Adrenal gland (tissue), 19 donors: ENCODE measurements at places on chromosomes 16 and 17.

DNA sequence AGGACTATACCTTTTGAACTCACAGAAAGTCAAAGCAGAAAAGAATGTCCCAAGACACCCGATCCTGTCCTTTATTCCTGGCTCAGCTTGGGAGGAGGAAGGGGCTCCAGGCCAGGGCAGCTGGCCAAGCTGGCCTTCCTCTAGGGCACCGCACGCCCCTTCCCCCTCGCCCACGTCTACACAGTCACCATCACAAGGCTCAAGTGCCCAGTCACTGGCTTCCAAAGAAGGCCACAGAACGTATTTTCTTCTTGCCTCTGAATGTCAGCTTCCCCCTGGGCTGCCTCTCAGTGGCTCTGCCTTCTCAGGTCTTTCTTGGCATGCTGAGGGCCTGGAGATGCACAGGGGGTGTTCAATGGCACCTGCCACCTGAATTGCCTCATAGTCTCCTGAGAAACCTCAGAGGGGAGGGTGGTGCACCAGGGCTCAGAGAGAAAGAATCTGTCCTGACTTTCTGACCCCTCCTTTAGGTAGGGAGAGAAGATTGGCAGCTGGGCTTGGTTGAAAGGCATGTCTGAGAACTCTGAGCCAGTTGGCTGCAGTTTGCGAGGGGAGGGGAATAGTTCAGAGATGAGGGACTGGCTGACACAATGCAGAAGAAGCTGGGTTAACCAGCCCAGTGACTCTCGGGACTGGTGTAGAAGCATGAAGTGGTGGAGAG, 2.1 kb downstream of the DHRS11 start:
- no peak for DNase-seq

GRCh38 chr17:49382556-49382955, 20.5 kb upstream of the ZNF652 start:
- no peak for DNase-seq

GRCh38 chr17:72953621-72954020, 138.9 kb downstream of the SLC39A11 start:
- no peak for DNase-seq

GRCh38 chr16:10738231-10739077, 5.2 kb upstream of the NUBP1 start:
- DNase-seq: peak; percentile 93

GRCh38 chr17:935485-935884, 44.1 kb downstream of the NXN start:
- DNase-seq: no peak

DNA sequence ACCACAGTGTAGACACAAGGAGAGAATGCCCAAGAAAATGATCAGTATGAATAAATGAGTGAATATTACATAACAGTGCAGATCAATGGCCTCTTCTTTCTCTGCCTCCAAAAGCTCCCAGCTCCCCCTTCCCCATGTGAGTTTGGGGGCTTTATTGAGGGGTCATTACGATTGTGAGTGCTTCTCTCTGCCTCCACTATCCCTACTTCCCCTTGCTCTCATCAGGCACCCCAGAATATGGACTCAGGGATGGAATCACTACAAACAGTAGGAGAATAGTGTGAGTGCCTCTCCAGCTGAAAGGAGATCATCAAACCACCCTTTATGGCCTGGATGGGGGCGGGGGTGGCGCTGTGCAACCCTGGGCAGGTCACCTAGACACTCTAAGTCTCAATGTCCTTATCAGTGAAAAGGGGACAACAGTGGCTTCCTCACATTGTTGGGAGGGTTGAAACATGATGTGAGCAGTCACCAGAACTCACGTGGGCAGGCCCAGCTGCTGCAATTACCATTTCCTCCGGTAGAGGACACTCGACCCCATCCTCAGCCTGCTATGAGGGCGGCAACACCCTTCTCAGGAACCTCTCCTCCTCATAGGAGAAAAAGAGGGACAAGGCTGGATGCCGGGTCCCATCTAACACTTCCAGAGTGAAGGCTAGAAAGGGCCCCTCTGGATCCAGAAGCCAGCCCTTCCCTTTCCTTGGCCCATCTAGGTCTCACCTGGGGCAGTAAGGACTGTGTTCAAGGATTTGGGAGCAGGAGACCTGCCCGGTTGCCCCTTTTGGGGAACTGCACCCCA, 2.1 kb upstream of the EPOP start:
- peak; percentile 83 for DNase-seq

- no peak for DNase-seq
Observed at GRCh38 chr17:77763023-77763422, 195.5 kb upstream of the TNRC6C start.

DNA sequence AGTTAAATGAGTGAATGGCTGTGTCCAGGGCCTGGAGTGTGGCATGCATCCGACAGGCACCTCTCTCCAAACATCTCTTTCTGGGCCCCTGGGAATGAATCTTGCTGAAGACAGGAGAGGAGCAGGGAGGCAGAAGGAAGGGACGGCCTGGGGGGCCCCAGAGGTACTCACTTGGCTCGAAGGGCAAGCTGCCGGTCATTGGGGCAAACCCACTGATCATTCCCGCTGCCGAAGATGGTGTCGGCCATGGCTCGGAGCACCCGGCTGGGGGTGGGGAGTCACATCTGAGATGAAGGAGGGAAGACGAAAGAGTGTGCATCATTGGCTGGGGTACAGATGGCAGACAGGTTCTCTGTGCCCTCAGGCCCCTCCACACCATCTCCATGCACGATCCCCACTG, 25.3 kb downstream of the RPH3AL start:
- DNase-seq: peak; percentile 5

GRCh38 chr16:46583036-46583435, 38.1 kb downstream of the SHCBP1 start:
- no peak for DNase-seq

- no peak for DNase-seq
Observed at GRCh38 chr17:18967916-18968315, 16.0 kb downstream of the SLC5A10 start.

GRCh38 chr17:47760409-47761140, 27.5 kb downstream of the TBX21 start:
- DNase-seq: no peak

DNA sequence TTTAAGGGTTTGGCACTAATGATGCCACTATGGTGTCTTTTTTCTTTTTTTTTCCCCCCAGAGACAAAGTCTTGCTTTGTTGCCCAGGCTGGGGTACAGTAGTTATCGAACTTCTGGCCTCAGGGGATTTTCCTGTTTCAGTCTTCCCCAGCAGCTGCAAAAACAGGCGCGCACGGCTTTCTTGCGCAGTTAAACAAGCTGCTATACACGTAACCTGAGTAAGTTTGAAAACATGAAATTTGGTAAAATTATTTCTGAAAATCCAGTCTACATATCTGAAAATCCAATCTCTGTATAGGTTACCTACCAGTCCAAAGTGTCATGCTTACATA, 11.8 kb downstream of the TEX14 start:
- DNase-seq: no peak

- no peak for DNase-seq
Observed at GRCh38 chr17:81339191-81339533, 44.1 kb upstream of the SLC38A10 start.

GRCh38 chr17:64390044-64390443, 616 bp downstream of the PECAM1 start:
- no peak for DNase-seq

DNA sequence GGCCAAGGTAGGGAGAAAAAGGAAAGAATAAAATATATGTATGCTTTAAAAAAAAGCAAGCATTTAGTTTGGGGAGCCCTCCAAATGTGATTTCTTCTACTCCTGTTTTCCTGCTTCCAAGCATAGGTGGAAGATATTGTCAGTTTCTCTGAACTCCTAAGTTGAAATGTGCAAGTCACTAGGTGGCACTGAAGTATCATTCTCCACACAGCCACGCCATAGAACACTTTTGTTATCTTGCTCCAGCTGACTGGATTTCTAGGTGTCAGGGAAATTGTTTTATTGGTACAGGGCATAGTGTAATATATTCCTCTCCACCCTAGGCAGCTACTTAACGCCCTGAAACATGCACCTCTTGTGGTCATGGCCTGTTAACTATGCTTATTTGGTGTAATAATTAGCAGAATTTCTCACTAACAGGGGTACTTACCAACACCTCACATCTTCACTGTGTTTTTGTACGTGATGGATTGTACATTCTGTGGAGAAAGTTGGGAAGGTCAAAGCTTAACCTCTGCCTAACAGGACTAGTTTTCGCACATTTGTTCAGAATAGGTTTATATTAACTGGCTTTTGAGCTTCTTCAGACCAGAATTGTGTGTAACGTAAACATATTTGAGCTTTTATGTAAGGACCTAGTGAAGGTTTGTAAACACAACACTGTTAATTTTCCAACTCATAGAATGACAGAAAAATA, 69.3 kb downstream of the FTO start:
- DNase-seq: peak; percentile 35

DNA sequence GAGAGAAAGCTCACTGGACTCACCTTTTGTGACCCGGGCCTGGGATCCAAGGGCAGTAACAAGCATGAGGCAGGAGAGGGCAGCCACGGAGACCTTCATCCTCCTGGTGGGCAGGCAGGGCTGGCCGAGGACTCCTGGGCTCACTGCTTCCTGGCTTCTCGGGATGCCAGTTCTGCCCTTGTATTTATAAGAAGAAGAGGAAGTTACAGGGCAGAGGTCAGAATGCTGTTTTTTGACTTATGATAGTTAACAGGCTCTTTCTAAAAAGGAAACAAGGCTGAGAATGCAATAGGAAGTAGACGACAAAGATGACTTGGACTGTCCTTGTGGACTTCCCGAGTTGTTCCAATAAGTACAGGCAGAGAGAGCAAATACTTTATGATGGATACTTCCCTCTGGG, at the start of gene CCL23:
TSS of gene CCL23 (minus strand) at position 174 of the 400 bp plus-strand sequence. CDS start at position 99, 75 bp downstream.
- peak; percentile 22 for DNase-seq

- DNase-seq: no peak
Observed at GRCh38 chr17:65780111-65780510, 218.7 kb upstream of the AXIN2 start.

- no peak for DNase-seq
Observed at GRCh38 chr17:65053354-65053881, 3.1 kb downstream of the GNA13 start.

DNA sequence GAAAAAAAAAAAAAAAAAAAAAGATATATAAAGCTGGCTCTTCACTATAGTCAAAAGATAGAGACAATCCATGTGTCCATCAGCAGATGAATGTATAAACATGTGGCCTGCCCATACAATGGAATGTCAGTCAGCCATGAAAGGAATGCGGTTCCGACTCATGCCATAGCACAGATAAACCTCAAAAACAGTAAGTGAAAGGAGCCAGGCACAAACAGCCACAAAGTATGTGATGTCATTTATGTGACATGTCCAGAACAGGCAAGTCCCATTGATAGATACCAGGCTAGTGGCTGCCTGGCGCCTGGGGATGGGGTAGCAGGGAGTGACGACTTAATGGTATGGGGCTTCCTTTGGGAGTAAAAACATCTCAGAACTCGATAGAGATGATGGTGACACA, 155.7 kb downstream of the CMIP start:
- DNase-seq: no peak

GRCh38 chr17:82964851-82965341, 114.5 kb upstream of the METRNL start:
- no peak for DNase-seq

DNA sequence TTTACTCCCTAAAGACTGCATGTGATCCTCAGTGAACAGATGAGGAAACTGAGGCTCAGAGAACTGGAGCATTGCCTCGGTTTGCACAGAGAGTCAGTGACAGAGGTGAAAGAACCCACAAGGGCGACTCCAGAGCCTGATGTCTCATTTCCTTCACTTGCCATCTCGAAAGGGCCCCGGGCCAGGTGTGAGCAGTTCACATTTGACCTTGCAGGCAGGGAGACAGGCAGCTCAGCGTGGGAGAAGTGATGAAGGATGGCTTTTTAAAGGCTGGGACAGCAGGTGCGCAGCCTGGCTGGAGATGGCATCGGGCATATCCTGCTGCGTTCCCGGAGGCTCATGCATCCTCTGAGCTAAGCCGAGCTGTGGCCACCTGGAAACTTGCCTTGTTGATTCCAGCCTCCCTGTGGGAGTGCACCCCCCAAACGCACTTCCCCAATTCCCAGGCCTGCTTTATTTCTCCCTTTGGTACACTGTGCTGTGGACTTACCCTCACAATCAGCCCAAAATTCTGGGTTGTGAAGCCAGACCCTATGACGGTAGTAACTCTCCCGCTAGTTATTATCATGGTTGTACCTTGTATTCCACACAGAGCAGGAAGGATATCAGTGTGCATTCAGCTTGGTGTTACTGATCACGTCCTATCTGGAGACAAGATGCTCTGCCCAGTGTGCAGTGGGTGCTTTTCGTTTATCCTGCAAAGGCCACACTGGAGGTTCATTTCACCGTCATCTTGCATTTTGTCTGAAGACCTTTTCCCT, 753.2 kb upstream of the EEF2KMT start:
- DNase-seq: no peak

- DNase-seq: no peak
Observed at GRCh38 chr17:83086907-83087787, 7.7 kb downstream of the METRNL start.

- DNase-seq: no peak
Observed at GRCh38 chr17:153851-154250, 16.5 kb downstream of the SCGB1C2 start.

- DNase-seq: no peak
Observed at GRCh38 chr17:57569853-57570252, 175.2 kb downstream of the CCDC182 start.

GRCh38 chr16:10308305-10309193, 77.3 kb upstream of the ATF7IP2 start:
- DNase-seq: no peak

GRCh38 chr16:78684655-78685375, 585.4 kb downstream of the WWOX start:
- DNase-seq: peak; percentile 34

- DNase-seq: no peak
Observed at GRCh38 chr17:45436625-45437464, 4.2 kb upstream of the ARHGAP27 start.

DNA sequence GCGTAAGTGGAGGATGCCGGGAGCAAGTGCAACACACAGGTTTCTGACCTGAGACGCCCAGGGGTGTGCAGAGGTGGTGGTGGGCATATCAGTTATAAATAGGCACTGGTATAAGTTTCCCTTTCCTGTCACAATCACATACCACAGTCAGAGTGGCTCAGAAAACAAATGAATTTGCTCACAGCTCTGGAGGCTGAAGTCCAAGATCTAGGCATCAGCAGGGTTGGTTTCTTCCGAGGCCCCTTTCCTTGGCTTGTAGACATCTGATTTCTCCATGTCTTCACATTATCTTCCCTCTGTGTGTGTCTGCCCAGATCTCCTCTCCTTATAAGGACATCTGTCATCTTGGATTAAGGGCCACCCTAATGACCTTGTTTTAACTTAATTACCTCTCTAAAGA, 250.5 kb upstream of the TNRC6C start:
- DNase-seq: no peak
